GM12865 (cell line): ENCODE measurements at places on chromosomes 2 and 18.

DNA sequence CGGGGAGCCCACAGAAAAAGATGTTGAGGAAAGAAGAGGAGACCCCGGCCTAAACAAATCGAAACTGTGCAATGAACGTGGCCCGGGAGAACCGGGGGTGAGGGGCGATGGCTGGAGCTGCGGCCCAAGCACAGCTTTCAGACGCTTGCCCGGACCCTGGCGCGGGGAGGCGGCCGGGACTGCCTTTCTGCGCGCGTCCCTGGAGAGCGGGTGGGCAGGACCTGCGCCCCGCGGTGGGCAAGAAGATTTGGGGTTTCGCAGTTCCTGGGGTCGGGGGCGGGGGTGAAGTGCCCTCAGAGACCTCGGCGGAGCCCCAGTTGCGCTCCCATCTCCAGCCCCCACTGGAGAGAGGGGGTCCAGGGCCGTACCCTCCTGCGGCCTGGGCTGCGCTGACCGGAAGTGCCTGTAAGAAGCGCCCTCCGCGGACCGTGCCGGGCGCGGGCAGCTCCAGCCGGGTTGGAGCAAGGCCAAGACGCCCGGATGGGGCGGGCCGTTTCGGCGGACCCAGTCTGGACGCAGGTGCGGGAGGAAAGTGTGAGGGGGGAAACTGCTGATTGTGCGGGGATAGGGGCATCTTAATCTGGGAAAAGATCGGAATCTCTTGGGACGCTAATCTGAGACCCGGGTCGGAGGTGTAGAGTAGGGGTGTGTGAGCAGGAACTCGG, 11.6 kb downstream of the EN1 start:
- no peak for DNase-seq

DNA sequence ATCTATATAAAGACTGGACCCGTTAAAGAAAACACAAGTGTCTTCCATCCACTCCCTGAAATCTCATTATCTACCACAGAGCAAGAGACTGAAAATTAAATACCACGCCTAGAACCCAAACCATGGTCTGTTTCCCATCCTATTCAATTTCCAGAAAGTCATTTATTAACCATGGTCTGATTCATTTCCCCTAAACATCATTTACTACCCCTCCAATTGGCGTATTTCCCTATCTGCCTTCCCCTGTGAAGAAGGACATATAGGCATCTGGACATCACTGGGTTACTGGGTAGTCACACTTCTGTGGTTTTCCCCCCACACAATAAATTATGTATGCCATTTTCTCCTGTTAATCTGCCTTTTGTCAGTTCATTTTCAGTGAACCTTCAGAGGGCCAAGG, 30.8 kb downstream of the CCDC93 start:
- DNase-seq: no peak

DNA sequence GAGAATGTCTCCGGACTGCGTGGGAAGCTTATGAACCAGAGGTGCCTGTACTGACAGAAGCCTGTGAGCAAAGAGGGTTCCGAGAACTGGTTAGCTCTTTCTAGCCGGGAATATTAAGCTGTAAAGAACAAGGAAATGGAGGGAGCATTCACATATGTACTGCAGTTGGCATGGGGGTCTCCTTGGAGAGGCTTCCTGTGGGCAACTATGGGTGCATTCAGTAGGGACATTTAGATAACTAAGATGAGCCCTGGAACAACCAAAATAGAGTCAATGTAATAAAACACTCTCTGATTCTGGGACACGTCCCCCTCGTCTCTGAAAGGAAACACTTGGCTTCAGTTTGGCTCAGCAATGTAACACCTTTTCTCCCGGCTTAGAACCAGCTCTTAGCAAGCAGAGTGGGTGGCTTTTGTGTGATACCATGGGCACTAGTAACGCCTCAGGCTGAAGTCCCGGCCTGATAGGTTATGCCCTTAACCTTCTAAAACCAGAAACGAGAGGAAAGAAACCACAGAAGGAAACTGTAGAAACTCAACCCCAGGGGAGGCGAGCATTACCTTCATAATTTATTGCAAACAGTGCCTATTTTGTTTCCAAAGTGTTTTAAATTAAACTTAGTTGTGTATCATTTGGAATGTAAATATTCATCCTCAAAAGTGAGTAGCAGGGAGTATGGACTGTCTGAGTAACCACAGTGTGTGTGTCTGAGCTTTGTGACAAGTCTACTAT, 48.8 kb upstream of the LPIN2 start:
- peak; percentile 31 for DNase-seq

- DNase-seq: no peak
Observed at GRCh38 chr2:137980459-137980858, 16.2 kb downstream of the HNMT start.

DNA sequence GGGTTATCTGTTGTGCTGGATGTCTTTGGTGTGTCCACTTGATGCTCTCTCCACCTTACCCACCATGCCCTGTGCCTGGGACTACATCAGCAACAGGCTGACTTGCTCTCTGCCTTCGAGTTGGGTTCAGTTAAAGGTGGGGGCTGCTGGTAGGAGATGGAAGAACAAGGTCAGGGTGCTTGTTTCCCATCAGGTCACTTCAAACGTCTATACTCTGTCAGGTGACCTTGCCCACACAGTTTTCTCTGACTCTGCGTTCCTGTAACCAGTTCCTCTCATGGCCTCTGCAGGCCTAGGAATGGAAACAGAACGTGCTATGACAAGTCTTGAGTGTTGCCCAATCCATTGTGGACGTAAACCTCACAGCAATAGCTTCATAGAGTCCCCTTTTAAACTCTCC, 38.4 kb upstream of the PAPOLG start:
- no peak for DNase-seq

GRCh38 chr2:180539541-180539940, 440.9 kb upstream of the UBE2E3 start:
- DNase-seq: no peak

GRCh38 chr2:83081826-83082690, 1377.0 kb downstream of the SUCLG1 start:
- no peak for DNase-seq

GRCh38 chr2:206343816-206344215, 69.4 kb downstream of the ZDBF2 start:
- no peak for DNase-seq
